ENCODE measurements at places on chromosomes 11 and 22.

DNA sequence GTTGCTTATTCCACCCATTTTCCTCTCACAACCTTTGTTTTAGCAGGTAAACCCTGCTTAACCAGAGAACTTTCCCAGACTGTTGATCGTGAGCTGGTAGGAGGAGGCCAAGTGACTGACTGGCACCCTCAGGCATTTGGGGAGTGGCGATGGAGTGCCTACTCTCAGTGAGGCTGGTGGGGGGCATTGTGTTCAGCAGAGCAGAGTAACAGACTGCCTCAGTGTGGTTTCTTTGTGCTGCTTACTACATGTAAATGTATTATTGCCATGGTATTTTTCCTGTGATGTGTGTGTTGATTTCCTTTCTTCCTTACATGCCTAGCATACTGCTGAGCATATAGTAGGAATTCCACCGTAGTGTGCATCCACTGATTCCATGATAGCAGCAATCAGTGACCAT, 2.6 kb downstream of the MARK2 start:
- no peak overlapping the region for H3K4me3 ChIP-seq
- DNase-seq: peak; percentile 62
- H3K27ac ChIP-seq: peak overlapping the region; percentile 38
- no peaks in the 10 kb centered on the region for H3K27me3 ChIP-seq
- H3K36me3 ChIP-seq: peaks cover 6% of the 10 kb centered on the region
- H3K4me1 ChIP-seq: peaks cover 12% of the 10 kb centered on the region

DNA sequence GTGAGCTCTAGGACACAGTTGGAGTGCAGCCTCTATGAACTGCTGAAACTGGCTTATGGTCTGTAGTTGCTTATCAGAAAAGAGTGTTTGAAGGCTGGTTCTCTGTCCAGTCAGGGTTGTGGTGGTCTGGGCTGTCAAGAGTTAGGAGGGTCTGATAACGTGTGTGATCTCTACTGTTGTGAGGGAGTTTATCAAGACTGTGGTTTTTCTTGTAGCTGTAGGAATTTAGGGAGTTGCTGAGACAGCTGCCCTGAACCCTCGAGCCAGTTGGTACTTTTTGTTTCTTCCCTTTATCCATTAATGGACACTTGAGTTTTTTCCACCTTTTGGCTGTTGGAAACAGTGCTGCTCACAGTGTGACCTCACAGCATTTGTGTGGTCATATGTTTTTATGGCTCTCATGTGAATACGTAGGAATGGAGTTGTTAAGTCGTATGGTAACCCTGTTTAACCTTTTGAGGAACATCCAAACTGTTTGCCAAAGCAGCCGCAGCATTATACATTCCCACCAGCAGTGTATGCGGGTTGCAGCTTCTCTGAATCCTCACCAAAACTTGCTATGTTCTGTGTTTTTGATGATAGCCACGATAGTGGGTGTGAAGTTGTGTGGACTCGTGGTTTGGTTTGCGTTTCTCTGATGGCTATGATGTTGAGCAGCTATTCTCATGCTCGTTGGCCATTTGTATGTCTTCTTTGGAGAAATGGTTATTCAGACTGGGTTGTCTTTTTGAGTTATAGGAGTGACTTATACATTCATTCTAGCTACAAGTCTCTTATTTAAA, 20.9 kb upstream of the DGCR8 start:
- no peaks in the 10 kb centered on the region for H3K36me3 ChIP-seq
- no peaks in the 10 kb centered on the region for H3K4me1 ChIP-seq
- no peak for DNase-seq
- H3K4me3 ChIP-seq: no peak overlapping the region
- no peak overlapping the region for H3K27ac ChIP-seq

- no peak overlapping the region for H3K27ac ChIP-seq
- no peak overlapping the region for H3K4me3 ChIP-seq
- H3K4me1 ChIP-seq: peaks cover 8% of the 10 kb centered on the region
- no peaks in the 10 kb centered on the region for H3K27me3 ChIP-seq
Measured at GRCh38 chr11:12251666-12252560, 125.5 kb upstream of the PARVA start.

- H3K4me1 ChIP-seq: no peaks in the 10 kb centered on the region
- no peak for DNase-seq
- H3K36me3 ChIP-seq: no peaks in the 10 kb centered on the region
- H3K27me3 ChIP-seq: no peaks in the 10 kb centered on the region
Measured at GRCh38 chr11:84249344-84250135, 963.4 kb upstream of the CCDC90B start.

DNA sequence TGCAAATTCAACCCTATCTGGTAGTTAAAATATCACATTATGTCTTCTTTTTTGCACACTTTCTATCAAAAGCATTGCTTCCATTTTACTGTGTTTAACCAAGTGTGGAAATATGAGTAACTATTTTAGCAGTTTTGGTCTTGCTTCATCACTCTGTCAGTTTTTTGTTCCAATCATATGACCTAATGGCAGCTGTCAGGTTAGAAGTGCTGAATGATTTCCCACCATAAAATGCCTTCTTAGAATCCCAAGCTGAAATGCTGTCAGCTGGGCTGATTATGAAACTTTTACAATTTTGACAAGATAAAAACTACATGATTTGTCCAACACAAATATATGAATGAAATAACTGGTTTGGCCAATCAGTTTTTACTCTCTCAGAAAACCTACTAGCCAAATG, 1654.6 kb upstream of the RAG2 start:
- no peaks in the 10 kb centered on the region for H3K4me1 ChIP-seq
- H3K4me3 ChIP-seq: no peak overlapping the region
- H3K27me3 ChIP-seq: no peaks in the 10 kb centered on the region

GRCh38 chr11:9069862-9070470, 21.4 kb downstream of the SCUBE2 start:
- DNase-seq: no peak
- no peaks in the 10 kb centered on the region for H3K27me3 ChIP-seq
- no peaks in the 10 kb centered on the region for H3K4me1 ChIP-seq
- H3K27ac ChIP-seq: no peak overlapping the region
- no peak overlapping the region for H3K4me3 ChIP-seq
- H3K36me3 ChIP-seq: peaks cover 25% of the 10 kb centered on the region
